ENCODE measurements at places on chromosomes 5 and 9.

DNA sequence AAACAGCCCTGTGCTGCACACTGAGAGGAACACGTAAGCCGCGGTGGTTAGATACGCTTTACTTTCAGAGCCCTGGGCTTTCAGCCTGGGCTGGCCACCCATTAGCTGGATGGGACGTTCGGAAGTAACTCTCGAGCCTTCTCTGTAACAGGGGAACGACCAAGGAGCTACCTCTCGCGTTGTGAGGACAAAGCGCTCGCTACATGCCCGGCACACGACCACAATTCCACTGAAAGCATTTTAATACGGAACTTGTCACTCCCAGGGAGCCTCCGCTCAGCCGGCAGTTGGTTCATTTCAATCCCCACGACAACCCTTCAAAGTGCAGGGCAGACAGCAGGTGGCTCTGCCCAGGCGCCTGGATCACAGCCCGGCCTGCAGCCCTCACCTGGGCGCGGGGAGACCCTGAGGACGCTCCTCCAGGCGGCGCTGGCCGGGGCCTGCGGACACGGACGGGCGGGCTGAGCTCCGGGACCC is 368 bp downstream of the SURF1 start:
- no peaks in the 10 kb centered on the region for H3K27me3 ChIP-seq
- H3K4me1 ChIP-seq: peaks cover 33% of the 10 kb centered on the region
- peak overlapping the region; percentile 90 for H3K4me3 ChIP-seq
- peaks cover 57% of the 10 kb centered on the region for H3K36me3 ChIP-seq

- peaks cover 6% of the 10 kb centered on the region for H3K27me3 ChIP-seq
- no peak for DNase-seq
- H3K4me3 ChIP-seq: no peak overlapping the region
- no peaks in the 10 kb centered on the region for H3K4me1 ChIP-seq
- no peaks in the 10 kb centered on the region for H3K36me3 ChIP-seq
These were observed 36.9 kb upstream of the PIP5K1B start for GRCh38 chr9:68668127-68668526.

- H3K27ac ChIP-seq: no peak overlapping the region
- H3K36me3 ChIP-seq: no peaks in the 10 kb centered on the region
- no peak overlapping the region for H3K4me3 ChIP-seq
- no peaks in the 10 kb centered on the region for H3K4me1 ChIP-seq
- no peak for DNase-seq
These were observed 27.7 kb upstream of the PAX5 start for GRCh38 chr9:37061768-37062167.

- no peaks in the 10 kb centered on the region for H3K4me1 ChIP-seq
- H3K4me3 ChIP-seq: no peak overlapping the region
- H3K36me3 ChIP-seq: no peaks in the 10 kb centered on the region
- H3K27me3 ChIP-seq: no peaks in the 10 kb centered on the region
- no peak for DNase-seq
- no peak overlapping the region for H3K27ac ChIP-seq
These were observed 169.9 kb downstream of the FANCC start for GRCh38 chr9:95147452-95148207.

- H3K27ac ChIP-seq: no peak overlapping the region
- no peaks in the 10 kb centered on the region for H3K4me1 ChIP-seq
- H3K27me3 ChIP-seq: peaks cover 4% of the 10 kb centered on the region
- H3K36me3 ChIP-seq: no peaks in the 10 kb centered on the region
These were observed 44.3 kb downstream of the FOXB2 start for GRCh38 chr9:77063645-77064285.

DNA sequence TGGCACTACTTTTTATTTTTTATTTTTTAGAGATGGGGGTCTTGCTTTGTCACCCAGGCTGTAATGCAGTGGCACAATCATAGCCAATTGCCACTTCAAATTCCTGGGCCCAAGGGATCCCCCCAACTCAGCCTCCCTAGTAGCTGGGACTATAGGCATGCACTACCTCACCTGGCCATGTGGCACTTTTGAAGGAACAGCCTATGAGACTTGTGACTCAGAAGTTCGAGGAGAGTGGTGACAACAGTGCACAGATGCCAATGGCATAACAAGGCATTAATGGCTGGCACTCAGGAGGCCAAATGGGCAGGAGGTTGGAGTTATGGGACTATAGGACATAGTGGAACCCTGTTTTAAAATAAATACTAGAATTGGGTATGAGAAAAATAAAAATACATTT is 33.7 kb downstream of the ANKRD31 start:
- no peak overlapping the region for H3K4me3 ChIP-seq
- H3K4me1 ChIP-seq: no peaks in the 10 kb centered on the region
- no peak overlapping the region for H3K27ac ChIP-seq
- no peaks in the 10 kb centered on the region for H3K27me3 ChIP-seq
- DNase-seq: no peak

DNA sequence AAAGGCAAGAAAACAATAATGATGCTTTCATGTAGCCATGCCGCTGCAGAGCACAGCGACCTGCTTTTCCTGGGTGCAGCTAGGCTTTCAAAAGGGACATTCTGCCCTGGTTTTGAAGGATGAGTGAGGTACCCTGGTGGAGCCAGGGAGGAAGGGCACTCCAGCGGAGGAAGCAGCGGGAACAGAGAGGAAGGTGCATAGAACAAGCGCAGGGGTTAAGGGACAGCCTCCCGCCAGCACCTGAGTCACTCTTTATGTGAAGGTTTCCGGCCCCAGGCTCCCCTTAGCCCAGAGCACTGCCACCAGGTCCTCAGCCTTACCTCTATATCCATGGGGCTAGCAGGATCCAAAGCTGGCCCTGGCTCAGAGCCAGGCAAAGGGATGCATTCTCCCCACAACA is 221.1 kb downstream of the CDK5RAP2 start:
- DNase-seq: no peak
- no peaks in the 10 kb centered on the region for H3K36me3 ChIP-seq
- no peak overlapping the region for H3K4me3 ChIP-seq
- H3K27ac ChIP-seq: no peak overlapping the region

Data from SK-N-SH (cell line).